H4 (cell line): ENCODE measurements at places on chromosomes 7 and 10.

DNA sequence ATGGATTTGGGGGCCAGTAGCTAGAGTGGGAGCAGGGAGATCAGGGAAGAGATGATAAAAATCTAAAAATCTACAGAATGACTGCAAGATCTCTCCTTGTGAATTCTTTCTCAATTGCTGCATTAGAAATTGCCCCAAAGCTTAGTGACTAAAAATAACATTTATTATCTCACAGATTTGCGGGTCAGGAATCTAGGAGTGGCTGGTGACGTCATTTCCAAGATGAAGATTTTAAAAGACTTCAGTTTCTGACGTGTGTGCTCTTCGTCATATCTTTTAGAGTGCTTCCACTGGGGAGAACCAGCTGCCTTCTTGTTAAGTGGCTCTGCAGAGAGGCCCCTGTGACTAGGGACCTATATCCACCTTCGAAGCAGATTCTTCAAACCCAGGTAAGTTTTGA, 112.6 kb downstream of the DGKI start:
- no peak for DNase-seq

DNA sequence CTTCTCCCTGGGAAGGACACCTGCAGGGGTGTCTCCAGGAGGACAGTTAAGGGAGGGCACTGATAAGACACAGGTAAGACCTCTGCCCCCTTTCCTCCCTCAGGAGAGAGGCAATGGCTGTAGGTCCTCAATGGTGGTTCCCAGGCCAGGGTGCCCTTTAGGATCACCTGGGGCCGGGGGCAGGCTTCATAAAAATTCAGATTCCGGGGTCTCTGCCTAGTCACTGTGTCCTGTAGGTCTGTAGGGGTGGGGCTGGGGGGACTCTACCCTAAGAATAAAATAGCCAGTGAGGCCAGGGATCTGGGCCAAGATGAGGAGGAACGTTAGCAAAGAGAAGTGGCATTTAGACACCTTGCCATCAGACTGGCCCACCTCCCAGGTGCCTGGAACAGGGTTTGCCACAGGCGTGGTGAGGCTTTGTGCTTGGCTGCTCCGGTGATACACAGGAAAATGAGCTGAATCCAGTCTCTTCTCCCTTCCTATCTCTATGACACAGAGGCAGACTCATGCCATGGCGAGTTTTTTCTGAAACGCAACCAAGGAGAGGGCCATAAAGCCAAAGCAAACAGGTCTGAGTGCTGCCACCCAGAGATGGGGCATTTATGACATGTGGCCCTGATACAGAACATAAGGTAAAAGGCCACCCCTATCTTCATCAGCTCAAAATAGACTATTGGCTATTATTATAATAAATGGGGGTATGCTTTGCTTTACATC, 52.6 kb downstream of the SH3PXD2A start:
- no peak for DNase-seq

DNA sequence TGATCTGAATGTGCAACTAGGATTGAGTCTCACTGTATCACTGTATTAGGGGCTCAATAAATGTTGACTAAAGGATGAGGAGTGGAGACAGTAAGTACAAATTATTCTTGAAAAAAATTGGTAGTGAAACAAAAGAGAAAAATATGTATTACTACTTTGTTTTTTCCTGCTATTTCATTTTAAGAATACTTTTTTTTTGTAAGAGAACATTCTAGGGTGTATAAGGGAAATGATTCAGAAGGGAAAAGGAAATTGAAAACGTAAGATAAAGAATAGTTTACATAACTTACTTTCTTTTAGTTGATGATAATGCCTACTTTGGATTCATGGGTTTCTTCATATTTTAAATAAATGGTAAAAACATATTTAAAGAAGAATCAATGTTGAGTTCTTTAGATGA, 9.6 kb downstream of the CAPZA2 start:
- no peak for DNase-seq

- DNase-seq: no peak
Observed at GRCh38 chr7:87225696-87226095, 6.2 kb upstream of the TMEM243 start.

DNA sequence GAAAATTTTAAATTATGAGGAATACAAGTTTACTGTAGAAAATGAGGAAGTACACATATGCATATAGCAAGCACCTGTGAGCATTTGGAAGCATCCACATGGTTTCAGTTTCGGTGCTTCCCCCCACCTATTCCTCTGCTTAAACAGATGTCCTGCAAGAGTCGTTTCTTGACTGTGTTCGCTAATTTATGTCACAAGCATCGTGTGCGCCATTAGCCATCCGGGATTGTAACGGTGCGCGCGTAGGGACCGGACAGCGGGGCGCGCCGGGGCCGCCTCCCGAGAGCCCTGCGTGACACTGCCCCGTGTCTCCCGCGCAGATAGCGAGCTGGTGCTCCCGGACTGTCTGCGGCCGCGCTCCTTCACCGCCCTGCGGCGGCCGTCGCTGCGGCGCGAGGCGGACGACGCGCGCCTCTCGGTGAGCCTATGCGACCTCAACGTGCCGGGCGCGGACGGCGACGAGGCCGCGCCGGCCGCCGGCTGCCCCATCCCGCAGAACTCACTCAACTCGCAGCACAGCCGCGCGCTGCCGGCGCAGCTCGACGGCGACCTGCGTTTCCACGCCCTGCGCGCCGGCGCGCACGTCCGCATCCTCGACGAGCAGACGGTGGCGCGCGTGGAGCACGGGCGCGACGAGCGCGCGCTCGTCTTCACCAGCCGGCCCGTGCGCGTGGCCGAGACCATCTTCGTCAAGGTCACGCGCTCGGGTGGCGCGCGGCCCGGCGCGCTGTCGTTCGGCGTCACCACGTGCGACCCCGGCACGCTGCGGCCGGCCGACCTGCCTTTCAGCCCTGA, 90.9 kb downstream of the NEURL1 start:
- DNase-seq: no peak

DNA sequence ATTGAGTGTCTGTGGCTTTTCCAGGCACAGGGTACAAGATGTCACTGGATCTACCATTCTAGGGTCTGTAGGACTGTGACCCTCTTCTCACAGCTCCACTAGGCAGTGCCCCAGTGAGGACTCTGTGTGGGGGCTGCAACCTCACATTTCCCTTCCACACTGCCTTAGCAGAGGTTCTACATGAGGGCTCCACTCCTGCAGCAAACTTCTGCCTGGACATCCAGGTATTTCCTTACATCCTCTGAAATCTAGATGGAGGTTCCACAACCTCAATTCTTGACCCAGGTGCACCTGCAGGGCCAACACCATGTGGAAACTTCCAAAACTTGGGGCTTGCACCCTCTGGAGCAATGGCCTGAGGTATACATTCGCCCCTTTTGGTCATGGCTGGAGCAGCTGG, 183.7 kb downstream of the KCND2 start:
- DNase-seq: no peak

DNA sequence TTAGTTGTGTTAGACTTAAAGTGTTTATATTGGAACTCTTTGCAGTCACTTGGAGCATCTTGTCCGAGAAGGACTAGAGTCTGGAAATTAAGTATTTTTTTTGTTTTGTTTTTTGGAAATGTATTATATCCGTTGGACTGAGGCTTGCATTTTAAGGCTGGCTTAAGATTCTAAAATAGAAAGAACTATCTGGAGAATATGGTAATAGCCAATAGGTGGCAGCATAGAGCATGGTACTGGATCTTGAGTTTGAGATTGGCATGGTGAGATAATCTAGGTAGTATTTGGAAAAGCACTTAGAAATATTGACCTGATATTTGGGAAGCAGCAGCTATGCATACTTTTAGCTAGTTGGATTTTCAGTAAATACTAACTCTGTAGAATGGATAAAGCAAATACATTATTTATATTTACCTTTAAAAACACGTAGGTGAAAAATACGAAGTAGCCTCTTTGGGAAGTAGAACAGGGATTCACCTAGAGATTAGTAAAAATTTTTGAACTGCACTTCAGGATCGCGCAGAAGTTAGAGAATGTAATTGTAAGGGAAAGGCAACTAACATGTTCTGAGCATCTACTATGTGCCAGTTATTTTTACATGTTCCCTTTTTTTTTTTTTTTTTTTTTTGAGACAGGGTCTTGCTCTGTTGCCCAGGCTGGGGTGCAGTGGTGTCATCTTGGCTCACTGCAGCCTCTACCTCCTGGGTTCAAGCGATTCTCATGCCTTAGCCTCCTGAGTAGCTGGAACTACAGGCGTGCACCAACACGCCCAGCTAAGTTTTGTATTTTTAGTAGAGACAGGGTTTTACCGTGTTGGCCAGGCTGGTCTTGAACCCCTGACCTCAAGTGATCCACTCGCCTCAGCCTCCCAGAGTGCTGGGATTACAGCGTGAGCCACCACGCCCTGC, 78.6 kb downstream of the LCOR start:
- DNase-seq: peak; percentile 19

DNA sequence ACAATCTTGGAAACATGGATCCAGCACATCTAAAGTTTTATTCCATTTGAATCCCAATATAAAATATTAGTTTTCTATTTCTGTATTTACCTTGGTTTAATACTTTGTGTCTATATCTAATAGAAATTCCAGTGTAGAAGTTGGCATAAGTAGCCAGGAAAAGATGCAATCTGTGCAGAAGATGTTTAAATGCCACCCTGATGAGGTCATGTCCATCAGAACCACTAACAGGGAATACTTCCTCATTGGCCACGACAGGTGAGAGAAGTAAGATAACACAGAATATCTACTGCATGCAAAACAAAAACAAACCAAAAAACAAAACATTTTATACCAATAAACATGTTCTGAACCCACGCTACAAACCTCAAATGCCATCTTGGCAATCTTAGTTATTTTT, 15.7 kb downstream of the PLEKHS1 start:
- no peak for DNase-seq

DNA sequence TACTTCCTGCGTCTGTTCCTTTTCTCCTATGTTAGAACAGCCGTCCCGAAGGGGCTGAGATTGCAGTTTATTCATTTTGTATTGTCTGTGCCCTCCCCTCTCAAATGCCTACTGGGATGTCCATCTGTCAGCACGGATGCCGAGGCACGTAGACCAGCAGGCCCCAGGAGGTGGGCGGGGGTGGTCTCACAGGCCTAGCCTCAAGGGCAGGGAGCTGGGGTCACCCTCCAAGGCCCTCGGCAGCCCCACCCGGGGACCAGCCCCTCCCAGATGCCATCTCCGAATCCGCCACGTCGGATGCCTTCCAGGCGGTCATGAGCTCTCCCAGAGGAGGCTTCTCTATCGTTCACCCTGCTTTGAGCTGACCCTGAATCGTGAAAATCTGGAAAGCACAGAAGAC, 59.7 kb downstream of the ELFN1 start:
- no peak for DNase-seq

- peak; percentile 57 for DNase-seq
Observed at GRCh38 chr7:47218378-47219176, 363.3 kb downstream of the TNS3 start.

DNA sequence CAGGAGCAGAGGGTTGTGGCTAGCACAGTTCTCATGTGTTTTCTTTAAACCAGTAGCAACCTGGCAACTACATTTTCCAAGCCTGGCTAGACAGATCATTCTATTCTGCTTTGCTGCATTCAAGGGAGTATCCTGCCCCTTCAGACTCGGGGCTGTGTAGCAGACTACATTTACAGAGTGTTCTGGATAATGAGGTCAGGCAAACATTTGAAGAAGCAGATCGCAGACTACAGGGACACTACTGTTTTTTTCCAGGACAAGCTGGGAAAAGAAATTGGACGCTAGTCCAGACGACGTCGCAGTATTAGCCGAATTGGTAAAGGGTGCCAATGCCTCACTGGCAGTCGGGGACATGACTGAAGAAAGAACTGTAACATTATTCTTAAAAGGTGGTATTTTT, 61.0 kb upstream of the PAPSS2 start:
- no peak for DNase-seq

DNA sequence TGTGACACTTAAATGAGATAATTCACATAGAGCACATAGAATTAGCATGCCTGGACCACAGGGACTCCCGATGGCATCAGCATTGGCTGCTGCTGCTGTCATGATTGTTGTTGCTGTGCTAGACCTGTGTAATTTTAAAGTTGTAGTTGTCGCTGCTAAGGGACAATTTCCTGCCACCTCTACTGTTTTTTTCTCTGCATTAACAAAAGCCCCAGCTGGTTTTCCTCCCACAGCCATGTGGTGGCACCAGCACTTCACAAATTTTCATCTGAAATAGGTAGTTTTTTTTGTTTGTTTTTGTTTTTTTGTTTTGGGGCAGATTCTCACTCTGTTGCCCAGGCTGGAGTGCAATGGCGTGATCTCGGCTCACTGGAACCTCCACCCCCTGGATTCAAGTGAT, 25.4 kb upstream of the PRXL2A start:
- DNase-seq: peak; percentile 42

GRCh38 chr7:22882106-22882505, 59.5 kb upstream of the TOMM7 start:
- DNase-seq: no peak

DNA sequence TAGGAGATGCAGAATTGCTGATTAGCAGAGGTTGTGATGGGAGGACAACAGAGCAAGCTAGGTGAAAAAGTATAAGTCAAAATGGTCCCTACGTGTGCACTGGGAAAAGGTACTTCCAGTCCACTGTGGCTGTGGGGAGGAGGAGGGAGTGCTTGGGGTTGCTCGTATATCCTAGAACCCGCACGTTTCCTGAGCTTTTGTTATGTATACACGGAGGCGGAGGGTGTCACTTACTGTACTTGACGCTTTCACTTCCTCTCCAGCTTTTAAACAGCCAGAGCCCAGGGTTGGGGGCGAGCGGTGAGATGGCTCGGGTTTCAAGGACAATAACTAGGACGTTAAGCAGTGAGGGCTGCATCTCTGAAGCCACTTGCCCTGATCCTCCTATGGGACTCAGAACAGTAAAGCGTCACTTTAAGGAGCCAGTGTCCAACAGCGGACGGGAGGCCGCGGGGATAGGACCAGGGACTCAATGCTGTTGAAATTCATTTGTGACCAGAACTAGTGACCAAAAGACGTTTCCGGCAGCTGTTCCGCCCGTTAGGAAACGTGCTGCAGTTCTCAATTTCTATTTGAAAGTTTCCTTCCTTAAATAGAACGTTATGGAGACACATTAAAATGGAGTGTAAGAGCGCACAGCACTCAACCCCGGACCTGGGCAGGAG, 985 bp upstream of the ETV1 start:
- peak; percentile 93 for DNase-seq

DNA sequence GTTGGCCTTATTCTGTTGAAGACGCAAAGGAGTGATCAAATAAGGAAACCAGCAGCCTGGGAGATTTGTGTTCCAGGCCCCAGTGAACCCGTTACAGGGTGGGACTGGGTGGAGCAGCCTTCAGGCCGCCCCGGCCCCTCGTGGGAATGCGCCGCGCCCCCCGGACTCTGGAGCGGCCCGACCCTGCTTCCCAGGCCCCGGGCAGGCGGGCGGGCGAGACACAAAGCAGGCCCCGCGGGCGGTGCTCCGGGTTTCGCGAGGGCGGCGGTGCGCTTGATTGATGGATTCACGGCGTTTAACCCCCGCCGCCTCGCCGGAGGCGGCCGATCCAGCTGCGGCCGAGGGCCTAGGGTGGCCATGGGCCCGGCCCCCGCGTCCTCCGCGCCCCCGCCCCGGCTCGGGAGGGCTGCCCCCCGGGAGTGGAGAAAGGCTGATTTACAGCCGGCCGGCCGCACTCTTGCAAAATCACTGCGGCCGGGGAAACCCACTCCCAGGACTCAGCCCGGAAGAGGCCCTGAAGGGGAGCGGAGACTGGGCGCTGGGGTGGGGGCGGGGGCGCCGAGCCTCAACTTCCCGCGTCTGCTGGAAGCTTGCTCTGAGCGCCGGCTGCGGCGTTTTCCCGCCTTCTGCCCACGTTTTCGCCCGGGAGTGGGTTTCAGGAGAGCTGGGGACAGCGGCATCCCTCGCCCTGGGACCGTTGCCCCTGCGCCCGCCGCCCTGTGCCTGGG, 299.6 kb upstream of the NFE2L3 start:
- no peak for DNase-seq
